IPS DF 19.7 (cell line): ENCODE measurements at places on chromosomes 1 and 21.

DNA sequence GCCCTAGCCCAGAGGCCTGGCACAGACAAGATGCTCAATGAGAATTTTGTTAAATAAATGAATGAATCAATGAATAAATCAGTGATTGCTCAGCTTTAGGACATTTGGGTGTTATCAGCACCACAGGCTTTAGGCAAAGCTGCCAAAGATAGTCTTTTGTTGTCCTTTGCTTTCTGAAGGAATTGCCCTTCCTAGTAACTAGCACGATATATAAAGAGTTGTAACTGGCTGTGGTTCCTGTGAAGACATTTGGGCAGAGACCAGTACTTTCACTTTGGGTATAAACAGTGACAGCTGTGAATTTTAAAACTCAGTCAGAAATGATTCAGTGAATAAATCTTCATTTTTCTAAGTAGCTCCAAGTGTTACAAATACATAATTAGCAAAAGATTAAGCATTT is 13.3 kb downstream of the RNU5D-1 start:
- DNase-seq, result no peak

DNA sequence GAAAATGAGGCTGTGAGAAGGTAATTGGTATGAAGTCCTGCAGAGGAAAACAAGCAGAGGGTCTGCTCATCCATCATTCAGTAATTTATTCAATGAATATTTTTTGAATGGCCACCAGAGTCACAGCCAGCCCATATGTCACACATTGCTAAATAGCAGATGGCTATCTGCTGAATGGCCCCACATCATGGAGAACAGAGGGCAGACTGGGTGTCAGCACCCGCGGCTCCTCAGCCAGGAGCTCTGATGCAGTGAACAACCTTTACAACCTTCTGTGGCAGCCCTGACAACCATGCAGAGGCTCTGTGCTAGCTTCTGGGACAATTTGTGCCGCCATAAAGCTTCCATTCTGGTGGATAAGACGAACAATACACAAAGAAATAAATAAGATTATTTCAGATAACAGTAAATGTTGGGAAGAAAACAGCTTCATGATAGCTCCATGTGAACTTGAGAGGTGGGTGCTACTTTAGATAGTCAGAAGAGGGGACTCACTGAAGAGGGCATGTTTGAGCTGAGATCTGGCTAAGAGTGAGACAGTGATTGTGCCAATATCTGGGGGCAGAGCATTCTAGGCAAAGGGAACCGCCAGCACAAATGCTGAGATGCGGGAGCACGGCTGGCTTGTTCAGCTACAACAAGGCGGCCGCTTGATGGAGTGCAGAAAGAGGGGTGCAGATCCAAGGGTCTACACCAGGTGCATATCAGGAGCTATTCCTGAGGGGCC is 2.8 kb upstream of the C1orf210 start:
- DNase-seq, result no peak

DNA sequence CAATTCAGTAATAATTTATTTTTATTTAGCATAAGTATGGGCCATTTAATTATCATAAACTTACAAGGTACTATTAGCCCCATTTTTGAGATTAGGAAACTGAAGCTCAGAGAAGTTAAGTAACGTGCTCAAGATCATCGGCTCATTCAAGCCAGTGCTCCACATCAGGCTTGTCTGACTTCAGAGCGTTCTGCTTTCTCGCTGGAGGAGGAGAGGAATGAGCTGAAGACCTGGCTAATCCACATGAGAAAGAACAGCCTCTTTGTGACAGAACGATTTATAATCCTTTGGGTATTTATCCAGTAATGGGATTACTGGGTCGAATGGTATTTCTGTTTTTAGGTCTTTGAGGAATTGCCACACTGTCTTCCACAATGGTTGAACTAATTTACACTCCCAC is 39.7 kb downstream of the DDX20 start:
- DNase-seq, result no peak

GRCh38 chr1:154620751-154621150 is 12.8 kb upstream of the ADAR start:
- no peak for DNase-seq

DNA sequence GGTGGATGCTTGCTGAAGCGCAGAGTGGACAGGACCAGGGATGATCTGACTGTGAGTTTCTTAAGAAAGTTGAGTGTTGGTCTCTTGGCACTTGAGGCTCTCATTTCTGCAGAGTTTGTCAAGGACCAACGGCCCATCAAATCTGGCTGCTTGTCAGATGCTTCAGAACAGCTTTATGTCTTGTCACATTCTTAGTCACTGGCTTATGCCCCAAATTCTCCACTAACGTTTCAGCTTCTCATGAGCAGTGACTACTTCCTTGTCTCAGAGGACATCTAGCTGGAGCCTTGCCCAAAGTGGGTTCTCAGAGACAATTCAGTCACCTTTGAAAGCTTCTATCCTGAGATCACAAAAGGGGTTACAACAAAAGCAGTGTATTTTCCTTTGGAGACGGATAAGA is 92.3 kb downstream of the ST6GALNAC5 start:
- no peak for DNase-seq
